MM.1S (cell line): ENCODE measurements at places on chromosomes 7 and 10.

- no peak for DNase-seq
Measured at GRCh38 chr7:92972441-92972840, 136.1 kb upstream of the CDK6 start.

DNA sequence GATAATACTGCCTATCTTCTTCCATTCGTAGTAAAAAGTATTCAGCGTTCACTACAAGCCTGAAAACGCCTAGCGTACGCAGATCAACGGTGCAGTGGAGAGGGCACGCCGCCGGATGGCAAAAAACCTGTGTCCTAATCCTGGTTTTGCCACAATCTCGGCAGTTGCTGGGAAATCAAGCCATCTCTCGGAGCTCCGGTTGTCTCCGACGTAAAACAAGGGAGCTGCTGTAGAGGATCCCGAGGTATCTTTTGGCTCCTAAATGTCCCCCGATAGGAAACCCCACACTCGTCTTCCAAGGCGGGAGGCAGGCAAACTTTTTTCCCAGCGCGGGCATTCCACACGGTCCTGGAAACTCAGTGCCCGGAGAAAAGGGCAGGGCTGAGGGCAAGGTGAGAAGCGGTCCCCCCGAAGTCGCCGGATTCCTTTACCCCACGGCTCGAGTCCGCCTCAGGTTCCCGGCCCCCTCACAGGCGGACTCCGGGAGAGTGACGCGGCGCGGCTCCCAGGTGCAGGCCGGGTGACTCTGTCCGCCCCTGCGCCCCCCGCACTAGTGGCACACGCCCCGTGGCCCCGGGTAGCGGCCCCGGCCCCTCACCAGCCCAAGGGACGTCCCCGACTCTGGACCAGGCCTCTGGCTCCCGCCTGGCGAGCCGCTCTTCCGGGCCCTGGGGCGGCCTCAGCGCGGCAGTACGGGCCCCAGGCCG is 649 bp downstream of the IDE start:
- peak; percentile 62 for DNase-seq

DNA sequence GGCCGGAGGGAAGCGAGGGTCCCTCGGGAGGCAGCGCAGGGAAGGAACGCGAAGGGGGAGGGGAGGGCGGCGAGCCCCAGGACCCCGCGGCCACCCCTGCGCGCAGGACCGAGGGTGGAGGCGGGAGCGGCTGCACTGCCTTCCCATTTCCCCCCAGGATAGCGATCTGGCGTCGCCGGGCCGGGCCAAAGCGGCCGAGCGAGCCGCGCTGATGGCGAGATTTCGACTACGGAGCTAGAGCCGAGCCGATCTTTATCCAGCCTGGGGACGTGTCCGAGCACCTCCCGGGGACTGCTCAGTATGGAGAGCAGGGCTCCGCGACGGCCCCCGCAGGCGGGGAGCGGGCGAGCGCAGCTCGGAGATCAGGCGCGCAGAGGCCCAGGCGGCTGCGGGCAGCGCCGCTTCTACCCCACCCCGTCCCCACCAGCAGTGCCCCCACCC is 590 bp upstream of the CRTAC1 start:
- no peak for DNase-seq

- no peak for DNase-seq
Measured at GRCh38 chr10:116838143-116838725, 11.1 kb upstream of the ENO4 start.

DNA sequence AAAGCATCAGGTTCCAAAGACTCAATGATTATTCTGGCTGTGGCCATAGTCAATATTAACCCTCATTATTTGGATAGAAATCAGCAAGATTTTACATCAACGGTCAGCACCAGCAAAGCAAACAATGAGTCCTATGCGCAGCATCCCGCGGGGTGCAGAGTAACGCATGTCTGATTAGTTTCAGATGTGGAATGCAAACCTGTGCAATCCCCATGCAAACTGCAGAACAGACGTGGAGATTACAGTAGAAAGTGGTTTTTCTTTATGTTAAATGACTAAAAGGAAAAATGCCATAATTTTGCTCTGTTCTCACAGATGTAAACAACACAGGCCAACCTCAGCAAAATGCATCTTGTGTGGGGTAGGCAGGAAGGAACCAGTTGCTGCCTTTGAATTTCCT is 258.1 kb upstream of the GRB10 start:
- no peak for DNase-seq

- DNase-seq: no peak
Measured at GRCh38 chr10:97179731-97180362, 5.9 kb downstream of the SLIT1 start.

DNA sequence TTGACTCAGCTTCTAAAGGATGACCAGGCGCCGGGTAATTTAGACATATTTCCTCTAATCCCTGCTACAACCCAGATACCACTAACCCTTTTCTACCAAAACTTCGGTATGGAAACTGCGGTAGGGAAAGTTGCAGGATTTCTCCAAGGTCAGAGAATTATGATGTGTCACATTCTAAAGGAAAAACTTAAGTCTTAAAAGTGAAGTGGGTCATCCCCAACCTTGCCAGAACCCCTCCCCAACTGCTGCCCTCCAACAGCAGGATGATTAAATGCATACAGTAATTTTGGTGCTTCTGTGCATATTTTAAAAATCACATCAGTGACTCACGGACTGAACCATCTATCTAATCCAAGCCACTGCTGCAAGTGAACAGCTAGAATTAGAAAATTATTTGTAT is 52.7 kb downstream of the GRB10 start:
- DNase-seq: no peak

DNA sequence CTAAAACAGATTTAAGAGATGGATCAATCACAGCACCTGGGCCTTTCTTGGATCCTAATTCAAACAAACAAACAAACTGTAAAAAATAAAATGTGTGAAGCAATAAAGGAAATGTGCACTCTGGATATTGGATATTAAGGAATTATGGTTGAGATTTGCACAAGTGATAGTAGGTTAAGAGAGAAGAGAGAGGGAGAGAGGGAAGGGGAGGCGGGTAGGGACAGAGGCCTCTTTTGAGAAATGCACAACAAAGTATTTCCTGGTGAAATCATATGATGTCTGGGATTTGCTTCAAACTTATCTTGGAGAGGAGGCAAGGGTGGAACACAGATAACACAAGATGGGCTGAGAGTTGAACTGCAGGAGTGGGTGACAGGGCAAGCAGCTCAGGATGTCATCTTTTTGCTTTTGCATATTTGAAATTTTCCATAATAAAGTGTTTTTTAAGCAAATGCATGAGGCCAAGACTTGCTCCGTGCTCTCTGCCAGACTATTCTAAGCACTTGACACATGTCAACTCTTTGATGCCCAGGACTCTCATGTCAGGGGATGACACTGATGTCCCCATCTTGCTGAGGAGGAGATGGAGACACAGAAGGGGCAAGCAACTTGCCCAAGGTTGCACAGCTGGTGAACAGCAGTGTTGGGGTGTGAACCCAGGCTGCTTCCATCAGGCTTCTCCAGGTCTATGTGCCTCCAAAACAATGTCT is 9.1 kb upstream of the AEBP1 start:
- DNase-seq: no peak

DNA sequence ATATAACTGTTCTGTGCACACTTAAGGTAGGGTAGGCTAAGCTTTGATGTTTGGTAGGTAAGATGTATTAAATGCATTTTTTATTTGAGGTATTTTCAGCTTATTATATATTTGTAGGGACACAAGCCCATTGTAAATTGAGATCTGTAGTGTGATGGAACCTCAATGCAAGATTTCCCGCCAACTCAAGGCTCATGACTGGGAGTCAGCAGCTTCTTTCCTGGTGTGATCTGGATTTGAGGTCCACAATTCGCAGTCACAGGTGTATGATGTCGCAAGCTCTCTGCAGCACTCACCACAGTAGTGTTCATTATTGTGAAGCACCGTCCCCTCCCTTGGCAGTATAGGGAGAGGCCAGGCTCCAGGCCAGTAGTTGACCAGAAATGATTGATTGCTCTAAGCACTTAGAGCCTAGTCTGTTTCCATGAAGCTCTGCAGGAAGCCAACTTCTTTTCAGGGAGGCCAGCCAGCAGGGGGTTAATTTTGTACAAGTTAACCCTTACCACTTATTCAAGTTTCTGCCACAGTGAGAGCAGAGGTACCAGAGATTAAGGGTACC is 54.9 kb downstream of the SEM1 start:
- no peak for DNase-seq

DNA sequence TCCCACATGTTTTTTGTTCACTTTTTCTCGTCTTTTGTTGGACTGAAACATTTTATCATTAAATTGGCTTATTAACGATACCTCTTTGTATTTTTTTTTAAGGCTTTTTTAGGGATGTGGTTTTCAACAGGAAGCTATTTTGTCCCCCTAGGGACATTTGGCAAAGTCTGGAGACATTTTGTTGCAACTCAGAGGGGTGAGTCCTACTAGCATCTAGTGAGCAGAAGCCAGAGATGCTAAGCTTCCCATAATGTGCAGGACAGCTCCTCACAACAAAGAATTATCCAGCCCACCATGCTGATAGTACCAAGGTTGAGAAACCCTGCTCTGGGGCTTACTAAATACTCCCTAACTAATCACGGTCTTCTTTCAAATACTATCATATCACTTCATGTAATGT is 63.2 kb downstream of the ATE1 start:
- DNase-seq: no peak

DNA sequence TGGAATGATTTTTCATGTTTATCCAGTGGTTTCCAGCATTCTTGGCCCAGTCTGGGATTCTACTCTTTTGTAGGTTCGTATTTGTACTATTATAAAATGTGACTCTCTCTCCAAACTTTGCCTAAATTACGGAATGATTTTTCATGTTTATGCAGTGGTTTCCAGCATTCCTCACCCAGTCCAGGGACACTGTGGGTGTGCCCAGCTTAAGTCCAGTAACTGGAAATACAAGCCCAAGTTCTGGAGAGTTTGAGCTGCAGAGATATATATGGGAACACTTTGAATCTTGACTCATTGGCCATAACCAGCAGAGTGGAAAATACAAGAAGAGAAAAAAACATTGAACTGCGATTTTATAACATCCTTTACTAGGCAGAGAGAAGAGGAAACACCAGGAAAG is 5.9 kb upstream of the MAGI2 start:
- no peak for DNase-seq

DNA sequence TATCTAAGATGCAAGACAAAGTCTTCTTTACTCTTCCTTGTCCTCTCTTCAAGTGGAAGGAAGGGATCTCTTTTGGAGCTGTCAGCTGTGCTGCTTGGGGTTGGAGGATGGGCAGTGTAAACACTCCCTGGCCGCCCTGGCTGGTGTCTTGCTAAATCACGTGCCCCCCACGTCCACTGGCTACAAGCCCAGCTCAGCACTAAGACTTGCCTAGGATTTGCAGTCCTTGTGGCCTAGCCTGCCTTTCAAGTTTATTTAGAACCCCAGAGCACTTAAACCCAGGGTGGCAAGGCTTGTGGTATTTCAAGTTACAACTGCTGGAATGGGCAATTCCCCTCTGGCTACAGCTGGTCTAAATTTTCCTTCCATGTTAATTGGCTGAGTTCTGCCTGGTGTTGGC is 272.4 kb upstream of the MYO3A start:
- no peak for DNase-seq

GRCh38 chr10:104255311-104255981 is 754 bp downstream of the GSTO1 start:
- DNase-seq: peak; percentile 19

GRCh38 chr7:21675255-21675654 is 132.4 kb downstream of the DNAH11 start:
- DNase-seq: no peak

- no peak for DNase-seq
Measured at GRCh38 chr7:13189668-13190067, 502.2 kb downstream of the ARL4A start.

GRCh38 chr7:104980841-104981671 is 32.9 kb upstream of the KMT2E start:
- DNase-seq: peak; percentile 79

DNA sequence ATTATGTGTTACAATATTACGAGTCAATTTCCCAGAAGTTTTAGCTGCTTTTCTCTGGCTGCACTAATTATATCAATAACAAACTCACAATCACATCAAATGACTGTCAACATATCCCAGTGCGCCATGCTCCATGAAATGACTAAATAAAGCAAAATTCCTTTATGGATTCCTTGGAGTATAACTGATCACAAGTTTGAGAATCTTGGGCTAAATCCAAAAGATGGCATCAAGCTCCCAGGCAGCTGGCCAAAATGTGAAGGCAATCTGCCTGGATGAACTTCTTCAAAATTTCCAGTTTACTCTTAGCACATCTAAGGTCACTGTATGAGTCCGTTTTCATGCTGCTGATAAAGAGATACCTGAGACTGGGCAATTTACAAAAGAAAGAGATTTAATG is 210.8 kb downstream of the CCSER2 start:
- no peak for DNase-seq

DNA sequence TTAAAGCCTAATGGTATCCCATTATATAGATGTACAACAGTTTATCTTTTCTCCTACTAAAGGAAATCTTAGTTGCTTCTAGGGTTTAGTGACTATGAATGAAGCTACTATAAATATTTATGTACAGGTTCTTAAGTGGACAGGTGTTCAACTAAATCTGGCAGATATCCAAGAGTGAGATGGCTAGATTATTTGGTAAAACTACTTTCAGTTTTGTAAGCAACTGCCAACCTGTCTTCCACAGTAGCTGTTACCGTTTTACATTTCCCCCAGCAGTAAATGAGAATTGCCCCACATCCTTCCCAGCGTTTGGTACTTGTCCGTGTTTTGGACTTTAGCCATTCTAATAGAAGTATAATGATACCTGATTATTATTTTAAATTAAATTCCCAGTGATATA is 144.9 kb upstream of the MAGI2 start:
- peak; percentile 95 for DNase-seq

- DNase-seq: peak; percentile 48
Measured at GRCh38 chr7:120547605-120548004, 274.6 kb downstream of the KCND2 start.

GRCh38 chr10:7955446-7955845 is 99.0 kb upstream of the GATA3 start:
- DNase-seq: no peak

- DNase-seq: no peak
Measured at GRCh38 chr7:116327752-116328151, 117.4 kb downstream of the TES start.

DNA sequence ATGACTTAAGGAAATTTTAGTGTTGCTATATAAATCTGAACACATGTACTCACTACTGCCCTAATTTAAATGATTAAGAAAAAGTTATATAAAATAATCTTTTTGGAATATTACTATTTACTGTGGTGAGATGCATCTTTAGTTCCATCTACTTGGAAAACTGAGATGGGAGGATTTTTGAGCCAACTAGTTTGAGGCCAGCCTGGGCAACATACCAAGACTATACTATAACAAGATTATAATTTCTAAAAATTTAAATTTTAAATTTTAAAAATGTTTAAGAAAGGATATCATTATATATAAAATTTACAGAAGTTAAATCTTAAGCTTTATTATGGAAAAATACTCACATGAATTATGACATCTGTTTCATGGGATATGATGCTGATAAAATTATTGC is 530.8 kb upstream of the IGFBP3 start:
- DNase-seq: no peak

DNA sequence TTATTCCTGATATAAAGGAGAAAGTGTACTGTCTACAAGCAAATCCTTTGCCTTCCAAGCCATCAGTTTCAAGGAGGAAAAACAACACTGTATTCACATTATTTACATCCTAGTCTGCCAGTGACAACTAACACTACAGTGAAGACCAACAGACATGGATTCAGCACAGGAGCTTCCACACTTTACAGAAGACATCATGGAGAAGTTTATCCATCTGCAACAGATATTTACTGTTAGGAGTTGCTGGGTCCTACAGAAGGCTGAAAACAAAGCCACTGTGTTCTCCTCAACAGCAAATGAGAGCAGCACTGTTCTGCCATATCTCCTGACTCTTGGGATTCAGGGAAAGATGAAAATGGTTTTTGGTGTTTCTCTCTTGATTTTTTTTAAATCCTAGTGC is 31.9 kb downstream of the NAPEPLD start:
- no peak for DNase-seq

GRCh38 chr10:119412244-119413092 is 130.1 kb downstream of the RGS10 start:
- no peak for DNase-seq
